ENCODE measurements at places on chromosomes 13 and 19.

DNA sequence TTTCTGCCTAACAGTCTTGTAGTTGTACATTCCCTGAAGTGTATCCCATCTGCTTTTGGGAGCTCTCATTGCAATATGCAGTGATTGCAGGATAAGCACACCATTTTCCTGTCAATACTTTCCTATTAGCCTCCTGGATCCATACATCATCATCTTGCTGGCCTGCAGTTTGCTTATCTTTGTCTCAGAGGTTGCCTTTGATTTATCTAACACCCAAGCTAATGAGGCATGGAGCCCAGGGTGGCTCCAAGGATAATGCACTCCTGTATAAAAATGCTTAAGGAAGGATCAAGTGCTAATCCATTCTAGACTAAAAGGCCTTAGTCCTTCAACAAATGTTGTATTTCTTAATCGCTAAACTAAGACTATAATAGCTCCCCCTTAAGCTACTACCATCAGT, 161.6 kb upstream of the OBI1 start:
- no peak for DNase-seq

- no peak for DNase-seq
Observed at GRCh38 chr13:36261976-36262375, 35.6 kb downstream of the CCDC169 start.

DNA sequence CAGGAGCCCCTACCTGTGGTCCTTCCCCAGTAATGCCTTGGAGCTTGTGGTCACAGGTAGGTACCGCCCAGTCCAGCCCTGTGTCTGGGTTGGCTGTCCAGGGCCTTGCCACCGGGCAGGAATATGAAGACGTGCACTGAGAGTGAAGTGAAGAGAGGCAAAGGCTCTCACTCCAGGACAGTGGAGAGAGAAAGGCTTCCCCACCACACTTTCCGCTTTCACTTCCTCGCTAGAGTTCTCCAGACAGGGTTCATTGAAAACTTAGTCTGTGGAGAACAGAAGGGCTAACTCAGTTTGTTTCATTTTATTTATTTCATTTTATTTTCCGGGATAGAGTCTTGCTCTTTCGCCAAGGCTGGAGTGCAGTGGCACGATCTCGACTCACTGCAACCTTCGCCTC, 14.2 kb downstream of the FCAR start:
- DNase-seq, result no peak

DNA sequence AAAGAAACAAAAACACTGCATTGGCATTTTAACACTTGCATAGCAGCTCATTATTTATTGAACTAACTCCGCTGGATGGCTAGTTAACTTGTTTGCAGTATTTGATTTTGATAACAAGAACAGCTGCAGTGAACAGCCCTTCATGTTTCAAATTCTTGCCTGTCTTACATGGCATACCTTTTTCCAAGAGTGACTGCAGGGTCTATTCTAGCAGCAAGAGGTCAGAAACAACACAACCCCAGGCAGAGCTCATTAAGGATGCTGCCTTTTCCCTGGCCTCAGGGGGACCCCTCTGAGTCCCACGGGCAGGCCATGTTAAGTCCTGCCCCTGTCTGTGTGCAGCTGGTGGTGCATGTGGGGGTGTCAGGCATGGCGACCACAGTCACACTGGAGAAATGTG, 16.6 kb downstream of the PGPEP1 start:
- DNase-seq, result no peak

GRCh38 chr19:38675611-38676010, 28.2 kb downstream of the ACTN4 start:
- DNase-seq, result no peak

DNA sequence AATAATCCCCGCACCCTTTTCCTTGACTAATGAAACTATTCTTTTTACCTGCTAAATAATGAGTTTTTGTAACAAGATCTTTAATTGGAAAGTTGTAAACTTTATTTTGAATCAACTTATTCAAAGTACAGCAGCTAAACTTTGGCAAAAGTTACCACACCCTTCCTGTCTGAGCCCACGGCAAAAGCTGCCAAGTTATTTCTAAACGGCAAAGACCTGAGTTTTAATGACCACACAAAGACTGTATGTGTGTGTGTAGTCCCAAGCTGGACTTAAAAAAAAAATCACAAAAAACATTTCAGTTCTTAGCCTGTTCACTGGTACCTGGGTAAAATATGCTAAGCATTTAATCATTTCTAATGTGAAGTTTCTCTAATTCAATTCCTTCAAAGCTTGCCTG, 60.7 kb downstream of the ZAR1L start:
- no peak for DNase-seq

DNA sequence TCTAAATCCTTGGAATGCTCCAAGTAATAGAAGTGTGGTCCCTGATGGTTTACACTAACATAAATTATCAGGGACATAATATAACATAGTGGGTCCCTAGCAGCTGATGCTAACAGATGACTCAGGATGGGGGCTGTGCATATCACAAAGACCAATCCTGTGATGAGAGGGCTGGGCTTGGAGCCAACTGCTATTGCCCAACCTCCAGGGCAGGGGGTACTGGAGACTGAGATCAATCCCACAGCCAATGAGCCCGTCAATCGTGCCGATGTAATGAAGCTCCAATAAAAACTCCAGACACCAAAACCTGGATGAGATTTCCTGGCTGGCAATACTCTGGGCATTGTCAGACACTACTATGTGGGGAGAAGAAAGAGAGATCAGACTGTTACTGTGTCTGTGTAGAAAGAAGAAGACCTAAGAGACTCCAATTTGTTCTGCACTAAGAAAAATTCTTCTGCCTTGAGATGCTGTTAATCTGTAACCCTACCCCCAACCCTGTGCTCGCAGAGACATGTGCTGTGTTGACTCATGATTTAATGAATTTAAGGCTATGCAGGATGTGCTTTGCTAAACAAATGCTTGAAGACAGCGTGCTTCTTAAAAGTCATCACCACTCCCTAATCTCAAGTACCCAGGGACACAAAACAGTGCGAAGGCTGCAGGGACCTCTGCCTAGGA, 33.4 kb downstream of the ABCC4 start:
- DNase-seq, result no peak

- no peak for DNase-seq
Observed at GRCh38 chr19:1841209-1841924, 6.9 kb downstream of the REXO1 start.

GRCh38 chr13:46288570-46289259, 77.0 kb downstream of the LRRC63 start:
- DNase-seq, result peak; percentile 33

DNA sequence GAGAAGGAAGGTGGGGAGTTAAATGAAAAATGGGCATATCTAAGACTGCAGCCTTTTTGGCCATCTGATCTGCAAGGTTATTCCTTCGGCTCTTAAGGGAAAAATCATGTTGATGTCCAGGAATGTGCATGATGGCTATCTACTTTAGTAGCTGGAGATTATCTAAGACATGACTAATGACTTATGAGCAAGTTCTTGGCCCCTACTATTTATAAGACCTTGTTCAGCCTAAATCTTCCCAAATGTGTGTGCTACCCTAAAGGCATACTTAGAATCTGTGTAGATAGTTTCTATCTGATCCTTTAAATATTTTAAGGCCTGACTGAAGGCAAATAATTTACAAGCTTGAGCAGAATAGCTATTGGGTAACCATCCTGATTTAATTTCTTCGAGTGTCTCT, 41.8 kb upstream of the CD177 start:
- DNase-seq, result no peak

DNA sequence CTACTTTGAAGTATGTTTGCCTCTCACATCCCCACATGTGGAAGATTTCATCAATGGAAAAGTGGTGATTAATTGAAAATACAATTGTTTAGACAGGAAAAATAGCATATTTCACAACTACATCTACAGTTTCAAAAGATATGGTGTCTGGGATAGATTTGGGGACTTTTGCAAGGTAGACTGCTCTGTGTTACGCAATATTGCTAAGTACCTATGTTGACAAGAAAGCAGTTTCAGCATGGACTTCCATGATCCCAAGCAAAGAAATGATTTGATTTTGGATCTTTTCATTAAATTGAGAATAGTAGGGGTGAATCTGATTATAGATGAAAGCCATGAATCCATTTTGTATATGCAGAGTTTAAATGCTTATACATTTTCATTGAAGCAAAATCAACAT, 10.5 kb downstream of the ZNF160 start:
- DNase-seq, result no peak

GRCh38 chr13:98609756-98610155, 32.8 kb upstream of the STK24 start:
- no peak for DNase-seq

GRCh38 chr13:110034031-110034549, 247.7 kb upstream of the IRS2 start:
- no peak for DNase-seq

GRCh38 chr19:45528744-45529419, 21.6 kb downstream of the VASP start:
- peak; percentile 25 for DNase-seq
